Stimulated activated CD8-positive, alpha-beta memory T cell treated with anti-CD3 and anti-CD28 coated beads, Interleukin-15, amount 100 ng/mL, for 24 hours (primary cell): ENCODE measurements at places on chromosomes 5 and 9.
A peak's percentile ranks its signal among the peaks of the same experiment; 100 is the strongest.

GRCh38 chr5:149658299-149658698, 71.8 kb upstream of the PPARGC1B start:
- no peak for DNase-seq

GRCh38 chr9:77752554-77752953, 104.4 kb upstream of the GNA14 start:
- DNase-seq: no peak

DNA sequence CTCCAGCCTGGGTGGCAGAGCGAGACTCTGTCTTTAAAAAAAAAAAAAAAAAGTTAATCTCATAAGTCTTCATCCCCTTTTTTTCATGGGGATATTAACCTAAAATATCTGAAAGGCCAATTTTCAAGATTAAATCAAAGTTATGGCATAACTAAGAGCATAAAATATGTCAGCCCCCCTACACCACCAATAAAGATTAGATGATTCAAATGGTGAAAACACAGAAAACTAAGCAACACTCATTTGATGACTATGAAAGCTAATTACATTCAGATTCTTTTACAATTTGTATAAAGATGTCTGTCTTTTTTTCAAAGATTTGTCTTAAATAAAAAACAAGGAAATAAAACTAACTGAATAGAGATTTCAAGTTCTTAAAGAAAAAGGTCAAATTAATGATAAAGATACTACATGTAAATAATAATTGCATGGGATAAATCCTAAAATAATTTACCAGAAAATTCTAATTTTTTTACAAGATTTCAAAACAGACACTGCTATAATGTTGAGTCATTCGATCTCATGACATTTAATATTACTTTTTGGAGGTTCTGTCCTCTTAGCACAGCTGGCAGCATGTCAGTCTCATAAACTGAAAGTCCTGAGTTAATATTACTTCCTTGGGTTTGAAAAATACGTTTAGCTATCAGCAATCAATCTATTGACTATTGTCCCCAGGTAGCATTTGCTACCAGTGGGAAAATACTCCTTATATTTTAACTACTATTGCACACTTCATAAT, 112.9 kb downstream of the KIAA0825 start:
- DNase-seq: no peak

DNA sequence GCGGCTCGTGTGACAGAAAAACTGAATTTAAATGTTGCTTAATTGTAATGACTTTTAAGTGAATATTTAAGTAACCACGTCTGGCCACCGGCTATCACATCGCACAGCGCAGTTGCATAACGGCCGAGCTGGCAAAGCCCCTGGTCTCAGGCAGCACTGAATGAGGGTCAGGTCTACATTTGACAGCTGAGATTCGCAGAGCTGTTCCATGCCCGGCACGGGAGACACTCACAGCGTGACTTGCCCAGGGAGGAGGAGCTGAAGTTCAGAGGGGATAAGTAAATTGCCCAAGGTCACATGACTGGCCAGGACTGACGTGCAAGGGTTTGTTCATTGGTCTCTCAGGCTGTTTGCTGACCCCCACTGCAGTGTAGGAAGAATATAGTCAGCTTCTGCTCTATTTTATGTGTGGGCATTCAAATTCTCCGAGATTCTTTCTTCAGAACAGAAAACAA, 17.4 kb upstream of the COL5A1 start:
- no peak for DNase-seq

DNA sequence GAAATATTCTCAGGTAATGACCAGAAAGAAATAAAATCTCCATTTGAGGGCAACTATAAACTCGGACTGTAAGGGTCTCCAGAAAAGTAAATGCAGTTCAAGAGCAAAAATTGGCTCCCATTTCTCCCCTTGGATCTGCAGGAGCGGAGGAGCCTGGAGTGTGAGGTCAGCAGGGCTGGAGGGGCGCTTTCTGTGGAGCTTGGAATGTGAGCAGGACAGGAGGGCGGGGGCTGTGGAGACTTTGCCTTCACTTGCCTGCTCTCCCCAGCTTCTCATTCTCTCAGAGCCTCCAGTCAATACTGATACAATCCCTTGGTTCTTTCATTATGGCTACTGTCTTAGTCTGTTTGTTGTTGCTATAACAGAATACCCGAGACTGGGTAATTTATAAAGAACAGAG, 162.8 kb upstream of the ANKH start:
- DNase-seq: no peak

DNA sequence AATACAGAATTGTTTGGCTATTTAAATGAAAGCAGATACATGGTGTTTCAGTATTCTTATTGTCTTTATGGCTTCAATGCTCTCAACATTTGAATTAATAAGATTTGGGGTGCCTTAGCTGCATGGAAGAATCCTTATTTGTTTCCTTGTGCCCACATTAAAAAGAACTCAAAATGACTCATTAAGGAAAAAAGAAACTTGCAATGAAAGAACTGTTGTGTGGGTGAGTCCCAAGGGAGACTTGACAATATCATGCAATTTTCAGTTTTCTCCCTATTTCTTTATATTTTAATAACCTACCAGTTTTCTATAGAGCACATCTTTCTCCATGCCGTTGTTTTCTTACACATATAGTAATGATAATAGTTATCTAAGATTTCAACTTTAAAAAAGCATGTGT, 404.0 kb downstream of the PDE4D start:
- no peak for DNase-seq

DNA sequence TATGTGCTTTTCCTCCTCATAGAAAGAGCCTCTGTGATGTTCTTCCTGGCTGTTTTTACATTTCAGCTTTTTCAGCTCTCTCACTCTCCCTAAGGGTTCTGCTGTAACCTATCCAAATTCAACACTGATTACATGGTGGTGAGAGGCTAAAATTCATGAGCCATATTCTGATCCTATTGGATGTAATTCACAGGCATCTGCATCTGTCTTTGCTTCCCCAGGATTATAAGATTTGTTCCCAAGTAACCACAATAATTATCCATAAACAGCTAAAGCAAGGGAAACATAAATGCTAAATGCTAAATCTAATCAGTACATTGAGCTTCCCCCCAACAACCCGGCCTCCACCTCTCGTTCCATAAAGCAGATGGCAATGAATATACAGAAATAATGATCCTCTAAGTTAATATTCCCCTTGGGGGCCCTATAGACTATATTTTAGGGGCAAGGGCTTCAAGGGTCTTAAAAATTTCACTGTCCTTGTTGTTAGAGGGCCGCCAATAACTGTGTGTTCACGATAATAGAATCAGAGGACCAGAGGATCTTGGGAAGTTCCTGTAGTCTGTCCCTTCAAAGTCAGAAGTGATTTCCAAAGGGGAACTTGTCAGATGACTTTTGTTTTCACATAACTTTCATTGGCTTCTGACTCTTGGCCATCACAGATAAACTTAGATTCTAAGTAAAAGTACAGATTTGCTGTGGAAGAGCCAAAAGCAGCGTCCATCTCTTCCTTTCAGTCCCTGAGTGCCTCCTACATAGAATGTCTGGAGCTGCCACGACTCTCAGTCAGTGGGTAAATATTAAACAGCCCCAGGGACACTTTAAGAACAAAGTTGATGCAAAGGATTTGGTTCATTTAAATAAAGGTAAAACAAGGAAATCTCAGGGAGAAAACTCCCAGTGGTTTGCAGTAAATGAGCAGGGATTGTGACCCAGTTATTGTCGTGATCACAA, 125.6 kb downstream of the ALDH1A1 start:
- no peak for DNase-seq

GRCh38 chr9:132201780-132202703, 40.2 kb downstream of the NTNG2 start:
- DNase-seq: no peak

GRCh38 chr5:98639274-98639673, 134.2 kb upstream of the RGMB start:
- DNase-seq: no peak

DNA sequence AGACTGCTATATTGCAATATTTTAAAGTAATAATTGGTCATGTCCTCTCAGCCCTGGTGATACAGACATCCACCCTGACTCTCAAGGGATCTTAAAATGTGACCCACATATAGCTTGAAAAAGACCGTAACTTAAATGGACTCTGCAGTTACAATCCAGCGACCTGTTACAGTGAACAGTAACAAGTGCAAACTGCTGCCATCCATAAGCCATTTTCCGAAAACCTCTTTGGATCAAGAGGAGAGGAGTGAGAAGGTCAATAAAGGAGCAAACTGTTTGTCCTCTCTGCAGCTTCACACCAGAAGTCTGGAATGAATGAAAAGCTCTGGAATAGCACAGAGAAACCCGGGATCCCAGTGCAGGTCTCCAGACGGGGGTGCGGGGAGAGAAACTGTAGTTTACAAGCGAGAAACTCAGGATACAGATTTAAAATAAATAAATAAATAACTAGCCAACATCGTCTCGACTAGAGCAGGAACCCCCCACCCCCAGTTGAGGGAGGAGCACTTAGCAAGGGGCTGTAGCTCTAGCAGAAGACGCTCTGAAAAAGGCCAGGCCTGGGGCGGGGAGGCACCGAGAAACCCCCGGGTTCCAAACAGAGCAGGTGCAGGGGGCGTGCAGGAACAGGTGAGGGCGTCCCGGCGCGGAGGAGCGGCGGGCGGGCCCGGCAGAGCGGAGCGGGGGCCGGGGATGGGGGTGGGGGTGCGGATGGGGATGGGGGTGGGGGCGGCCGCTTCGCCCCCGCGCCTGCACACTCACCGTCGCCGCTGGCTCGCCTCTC, 572 bp downstream of the ZDHHC21 start:
- DNase-seq: no peak

GRCh38 chr5:62043289-62044280, 262.4 kb upstream of the KIF2A start:
- DNase-seq: no peak

- DNase-seq: no peak
Measured at GRCh38 chr5:57442080-57442839, 40.4 kb downstream of the ACTBL2 start.

DNA sequence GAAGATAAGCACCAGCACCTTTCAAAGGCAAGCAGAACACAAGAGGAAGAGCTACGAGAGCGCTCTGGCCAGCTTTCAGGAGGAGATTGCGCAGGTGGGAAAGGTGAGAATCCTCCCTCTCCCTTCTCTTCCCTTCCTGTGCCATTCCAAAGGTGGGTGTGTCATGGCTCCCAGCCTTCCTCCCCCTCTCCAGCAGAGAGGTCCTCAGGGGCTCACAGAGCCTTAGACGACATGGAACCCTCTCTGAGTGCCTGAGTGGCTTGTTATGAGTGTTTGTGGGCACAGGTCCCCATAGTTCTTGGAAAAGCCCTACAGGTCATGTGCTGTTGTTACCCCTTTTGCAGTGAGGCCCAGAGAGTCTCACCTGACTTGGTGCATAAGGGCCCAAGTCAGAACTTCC, 5.8 kb downstream of the CCDC180 start:
- DNase-seq: no peak

GRCh38 chr5:112412346-112412745, 6.7 kb downstream of the EPB41L4A start:
- no peak for DNase-seq

DNA sequence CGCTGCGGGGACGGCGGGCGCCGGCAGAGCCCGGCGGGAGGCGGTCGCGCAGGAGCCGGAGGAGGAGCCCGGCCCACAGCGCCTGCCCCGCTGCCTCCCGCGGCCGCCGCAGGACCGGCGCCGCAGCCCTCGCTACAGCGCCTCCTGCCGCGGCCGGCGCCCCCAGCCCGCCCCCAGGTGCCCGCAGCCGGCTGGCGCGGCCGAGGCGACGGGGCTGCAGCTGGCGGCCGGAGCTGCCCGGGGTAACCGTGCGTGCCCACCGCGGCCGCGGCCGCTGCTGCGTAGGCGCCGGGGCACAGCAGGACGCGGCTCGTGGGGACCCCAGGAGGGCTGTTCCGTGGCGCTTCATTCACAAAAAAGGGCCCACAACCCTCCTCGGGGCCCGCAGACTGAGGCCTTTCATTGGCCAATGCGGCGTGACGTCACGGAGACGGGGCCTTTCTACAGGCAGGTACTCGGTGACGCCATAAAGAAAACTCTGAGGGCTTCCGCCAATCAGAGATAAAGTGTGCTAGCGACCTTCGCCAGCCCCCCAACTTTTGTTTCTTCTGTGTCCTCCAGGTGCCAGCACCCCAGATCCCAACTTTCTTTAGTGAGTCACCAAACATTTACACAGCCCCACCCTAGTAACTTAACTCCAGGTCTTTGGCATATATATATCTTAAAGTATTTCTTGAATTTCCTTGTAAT, at the start of gene CDC14B:
Gene CDC14B (minus strand): TSS at position 353 of the 690 bp plus-strand sequence. CDS start 465 bp downstream, outside the sequence.
- DNase-seq: peak; percentile 21

DNA sequence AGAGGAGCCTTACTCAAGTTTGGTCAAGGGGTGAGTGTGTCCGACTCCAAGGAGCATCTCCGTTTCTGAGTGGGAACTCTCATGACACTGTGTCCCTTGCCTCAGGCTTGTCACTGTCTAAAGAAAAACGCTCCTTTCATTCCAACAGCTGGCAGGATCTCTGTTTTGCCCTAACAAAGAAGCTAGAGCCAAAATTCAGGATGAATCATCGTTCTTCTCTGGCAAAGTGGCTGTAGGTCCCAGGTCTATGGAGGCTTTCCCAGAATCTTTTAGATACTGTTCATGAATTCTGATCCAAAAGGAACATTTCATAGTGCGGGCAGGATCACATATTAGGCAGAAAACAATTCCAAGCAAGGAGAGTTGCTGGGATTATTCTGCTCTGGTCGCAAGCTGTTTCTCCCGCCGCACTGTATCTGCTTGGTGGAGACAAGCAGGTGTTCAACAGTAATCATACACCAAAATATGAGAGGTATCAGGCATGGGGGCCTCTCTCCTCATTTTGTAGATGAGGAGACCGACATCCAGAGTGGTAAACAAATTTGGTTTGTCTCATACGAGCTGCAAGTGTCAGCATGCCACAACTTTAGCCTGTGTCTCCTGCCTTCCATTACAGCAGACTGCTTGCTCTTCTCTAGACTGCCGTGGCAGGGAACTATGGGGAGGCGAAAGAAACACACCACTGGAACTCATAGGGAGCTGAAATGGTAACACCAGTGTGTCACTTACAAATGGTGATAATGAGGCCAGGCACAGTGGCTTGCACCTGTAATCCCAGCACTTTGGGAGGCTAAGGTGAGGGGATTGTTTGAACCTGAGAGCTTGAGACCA, 72.6 kb downstream of the ENTREP1 start:
- no peak for DNase-seq

DNA sequence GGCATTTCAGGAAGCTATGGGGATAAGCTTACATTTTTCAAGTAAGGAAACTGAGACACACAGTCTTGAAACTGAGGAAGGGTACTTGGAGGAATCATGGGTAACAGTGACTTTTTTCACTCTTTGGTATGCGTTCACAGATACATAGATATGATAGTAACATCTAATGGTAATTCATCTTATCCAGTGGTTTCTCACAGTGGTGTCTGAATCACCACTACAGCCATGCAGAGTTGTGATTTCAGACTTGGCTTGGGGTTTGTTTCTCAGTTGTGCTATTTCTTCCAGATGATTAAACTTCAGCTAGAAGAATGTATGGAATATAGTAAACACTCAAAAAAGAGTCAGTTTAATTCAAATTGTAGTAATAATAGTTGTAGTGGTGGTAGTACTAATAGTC, 239.1 kb upstream of the NUDT12 start:
- DNase-seq: no peak

DNA sequence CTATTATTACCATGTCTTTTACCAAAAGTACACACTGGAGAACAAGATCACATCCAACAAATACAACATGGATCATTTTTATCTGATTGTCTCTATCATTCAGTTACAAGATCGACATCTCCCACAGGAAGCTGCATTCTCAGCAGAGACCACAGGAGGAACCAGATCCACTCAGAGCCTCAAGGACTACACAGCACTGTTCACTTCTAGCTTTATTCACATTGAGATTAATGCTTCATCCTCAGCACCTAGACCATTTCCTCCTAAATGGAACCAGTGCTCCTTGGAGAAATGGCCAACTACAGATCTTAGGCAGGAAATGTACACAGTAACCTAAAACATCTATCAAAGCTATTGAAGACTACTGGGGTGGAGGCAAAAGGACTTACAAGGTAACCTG, 13.3 kb upstream of the C5orf15 start:
- DNase-seq: no peak

- no peak for DNase-seq
Measured at GRCh38 chr5:154513669-154514084, 35.6 kb upstream of the HAND1 start.
